ENCODE measurements at places on chromosomes 4 and X. TPM values are rescaled to one million over a fixed set of nuclear protein-coding genes. Genes with fewer than 3 reads are reported as not detected.

The CDKL2 gene
- total RNA-seq: 1.1 TPM

The TMEM255A gene
- total RNA-seq: 2.1 TPM

The USP17L13 gene
- total RNA-seq: not detected

DNA sequence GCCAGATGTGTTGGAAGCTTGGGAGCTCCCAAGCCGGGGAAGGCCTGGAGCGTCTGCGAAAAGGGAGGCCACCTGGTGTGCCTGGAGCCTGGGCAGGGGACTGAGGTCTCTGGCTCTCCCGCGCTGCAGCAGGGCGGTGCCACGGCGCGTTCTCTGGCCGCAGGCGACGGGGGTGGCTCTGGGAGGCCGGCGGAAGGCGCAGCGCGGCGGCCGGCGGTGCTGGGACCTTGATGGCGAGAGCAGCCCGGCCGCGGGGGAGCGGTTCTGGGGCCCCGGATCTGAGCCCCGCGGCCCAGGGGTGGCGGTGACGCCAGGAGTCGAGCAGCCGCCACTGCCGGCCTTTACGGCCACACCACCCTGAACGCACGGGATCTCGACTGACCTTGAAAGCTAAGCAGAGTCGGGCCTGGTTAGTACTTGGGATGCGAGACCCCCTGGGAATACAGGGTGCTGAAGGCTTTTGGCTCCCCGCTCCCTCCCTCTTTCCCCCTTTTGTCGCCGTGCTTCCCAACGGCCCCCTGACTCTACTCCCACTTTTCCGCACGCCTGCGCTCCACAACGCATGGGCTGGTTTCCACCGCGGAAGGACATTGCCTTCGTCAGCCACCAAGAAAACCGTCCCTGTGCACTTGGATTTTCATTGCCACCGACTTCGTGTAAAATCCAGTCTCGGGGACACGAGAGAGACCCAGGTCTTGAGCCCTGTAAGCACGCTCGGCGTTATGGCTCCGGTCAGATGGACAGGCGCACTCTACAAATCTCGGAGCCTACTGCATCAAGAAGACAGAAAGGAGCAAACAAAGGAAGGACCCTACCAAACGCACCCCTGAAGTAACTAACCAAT lies 9.5 kb downstream of the FRG2 start:
- DNase-seq: no peak

- no peak for DNase-seq
Measured at GRCh38 chr4:107937040-107937439, 5.7 kb downstream of the CYP2U1 start.

GRCh38 chr4:24527371-24527770 lies 57.0 kb downstream of the DHX15 start:
- no peak for DNase-seq

DNA sequence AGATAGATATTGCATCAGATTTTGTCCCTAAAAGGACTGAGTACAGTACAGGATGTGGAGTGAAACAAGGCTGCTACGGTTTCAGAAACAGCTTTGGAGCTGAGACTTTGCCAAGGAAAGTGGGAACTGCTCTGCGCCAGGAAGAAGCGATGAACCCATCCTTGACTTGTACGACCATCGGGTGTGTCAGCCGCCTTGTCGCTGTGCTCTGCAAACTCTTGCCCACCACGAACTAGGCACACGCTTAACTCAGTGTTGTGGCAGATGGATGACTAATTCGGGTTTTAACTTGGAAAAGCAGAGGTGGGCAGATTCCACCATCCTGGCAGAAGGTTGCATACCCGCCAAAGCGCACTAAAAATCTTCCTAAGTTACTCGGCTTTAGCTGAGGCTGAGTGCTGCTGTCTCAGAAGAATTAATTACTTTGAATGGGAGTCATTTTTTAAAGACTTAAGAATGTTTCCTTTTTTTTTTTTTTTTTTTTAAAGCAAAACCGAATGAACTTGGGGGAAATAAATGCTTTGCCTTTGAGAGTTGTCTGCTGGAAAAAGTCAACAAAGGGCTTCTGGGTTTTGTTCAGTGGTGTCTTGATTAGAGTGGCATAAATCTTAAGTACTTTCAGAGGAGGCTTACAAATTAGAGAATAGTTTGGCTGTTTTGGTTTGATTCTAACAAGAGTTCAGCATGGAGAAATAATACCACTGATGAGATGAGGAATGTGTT lies 69.5 kb downstream of the SHROOM2 start:
- DNase-seq: no peak

DNA sequence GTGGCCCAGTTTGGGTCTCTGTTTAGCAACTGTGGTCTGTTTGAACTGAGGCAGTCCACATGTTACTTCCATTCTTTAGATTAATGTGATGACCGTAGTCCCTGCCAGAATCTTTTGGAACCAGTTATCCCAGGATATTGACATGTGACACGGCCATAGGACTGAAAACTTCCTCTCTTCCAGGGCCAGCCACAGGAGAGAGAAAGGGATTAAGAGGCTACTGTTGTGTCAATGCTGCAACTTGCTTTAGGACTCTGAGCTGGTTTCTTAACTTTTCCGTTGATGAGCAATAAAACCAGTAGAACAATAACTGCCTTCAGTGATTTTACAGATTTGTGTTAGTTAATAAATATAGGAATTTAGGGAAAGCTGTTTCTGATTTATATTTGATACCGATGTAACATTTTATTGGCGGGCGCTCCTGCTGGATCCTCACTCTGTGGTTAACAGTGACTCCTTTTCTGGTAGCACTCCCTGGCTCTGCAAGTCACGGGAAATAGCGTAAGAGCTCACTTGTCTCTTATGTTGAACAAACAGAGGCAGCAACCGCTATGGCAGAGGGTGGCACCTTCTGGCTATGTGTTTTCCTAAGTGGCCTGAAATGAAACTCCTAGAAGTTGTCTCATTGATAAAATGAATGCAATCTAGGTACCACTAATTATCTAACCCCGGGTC lies 2.5 kb downstream of the TENM3 start:
- DNase-seq: no peak

- DNase-seq: no peak
Measured at GRCh38 chrX:118675966-118676349, 51.4 kb upstream of the IL13RA1 start.

Data from ureter (tissue), 1 donor.